Hematopoietic multipotent progenitor cell treated with erythropoietin and hydrocortisone succinate and interleukin-3 and kit ligand, for 6 days (in vitro differentiated cells): ENCODE measurements at places on chromosomes 3 and 15.

GRCh38 chr3:135895734-135896121, 69.8 kb upstream of the PPP2R3A start:
- DNase-seq, result no peak

GRCh38 chr3:171817074-171817800, 7.0 kb upstream of the PLD1 start:
- no peak for DNase-seq

- no peak for DNase-seq
Observed at GRCh38 chr3:6078436-6078835, 782.5 kb upstream of the GRM7 start.

GRCh38 chr3:32285891-32286290, 47.4 kb downstream of the CMTM8 start:
- DNase-seq, result peak; percentile 31

DNA sequence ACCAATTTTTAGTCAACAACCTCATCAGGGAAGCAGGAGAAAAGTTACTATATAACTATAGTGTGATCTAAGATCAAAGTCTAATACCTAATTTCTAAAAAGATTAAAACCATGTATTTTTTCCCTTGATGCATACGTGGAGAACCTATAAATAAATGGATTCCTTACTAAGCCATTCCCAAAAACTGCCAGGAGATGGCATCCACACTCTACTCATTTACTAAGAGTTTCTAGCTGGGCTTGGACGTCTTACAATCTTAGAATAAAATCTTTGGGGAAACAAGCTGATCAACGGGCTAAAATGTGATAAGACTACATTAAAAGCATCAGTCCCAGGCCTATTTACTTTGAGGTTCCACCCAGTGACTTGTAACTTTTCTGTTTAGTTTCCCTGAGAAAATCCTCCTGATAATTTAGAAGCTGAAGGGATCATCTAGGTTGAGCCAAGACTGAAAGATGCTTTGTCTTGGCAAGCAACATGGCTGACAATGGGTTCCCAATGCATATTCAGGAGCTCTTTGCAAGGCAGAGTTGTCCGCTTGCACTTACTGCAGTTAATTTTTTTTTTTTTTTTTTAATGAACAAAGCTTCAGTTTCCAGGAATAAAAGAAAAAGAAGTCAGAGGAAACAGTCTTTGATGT, 85.5 kb upstream of the FGF12 start:
- peak; percentile 61 for DNase-seq
